ENCODE measurements at places on chromosomes 12 and 14. TPM values are rescaled to one million over a fixed set of nuclear protein-coding genes. Genes with fewer than 3 reads are reported as not detected.

GRCh38 chr14:53956427-53957201 is at the start of gene BMP4:
Gene BMP4, minus strand, starts transcription at chr14:53956825. Its CDS starts 4,603 bp downstream, at chr14:53952222.
- H3K4me1 ChIP-seq, result peaks cover 26% of the 10 kb centered on the region
- H3K27ac ChIP-seq, result peak within 1 kb of the TSS; percentile 30
- peak; percentile 52 for DNase-seq
- peaks cover 66% of the 10 kb centered on the region for H3K27me3 ChIP-seq
- H3K4me3 ChIP-seq, result peak within 1 kb of the TSS; percentile 60

- H3K36me3 ChIP-seq, result no peaks in the 10 kb centered on the region
- no peak overlapping the region for H3K4me3 ChIP-seq
- no peaks in the 10 kb centered on the region for H3K4me1 ChIP-seq
Measured at GRCh38 chr12:115032521-115032920, 348.5 kb upstream of the TBX3 start.

GRCh38 chr14:66758031-66758613 is 250.2 kb downstream of the GPHN start:
- no peaks in the 10 kb centered on the region for H3K27me3 ChIP-seq
- no peak for DNase-seq
- H3K36me3 ChIP-seq, result peaks cover 1% of the 10 kb centered on the region
- H3K4me3 ChIP-seq, result no peak overlapping the region
- no peaks in the 10 kb centered on the region for H3K4me1 ChIP-seq

SPPL3 gene
- total RNA-seq, result 31.1 TPM

Data from activated naive CD8-positive, alpha-beta T cell treated with anti-CD3 and anti-CD28 coated beads, Interleukin-2, amount 10 ng/mL, durations not matched to agents 7 days and 5 days (primary cell).